Stimulated activated naive B cell treated with anti-CD40 and anti-IgM and Interleukin-4, amounts not matched to agents 10 μg/mL and 1 μg/mL and 100 μg/mL, for 72 hours (primary cell): ENCODE measurements at places on chromosomes 7 and 10.
A peak's percentile ranks its signal among the peaks of the same experiment; 100 is the strongest.

GRCh38 chr10:51986516-51986915 is 287.1 kb upstream of the CSTF2T start:
- no peak for DNase-seq

DNA sequence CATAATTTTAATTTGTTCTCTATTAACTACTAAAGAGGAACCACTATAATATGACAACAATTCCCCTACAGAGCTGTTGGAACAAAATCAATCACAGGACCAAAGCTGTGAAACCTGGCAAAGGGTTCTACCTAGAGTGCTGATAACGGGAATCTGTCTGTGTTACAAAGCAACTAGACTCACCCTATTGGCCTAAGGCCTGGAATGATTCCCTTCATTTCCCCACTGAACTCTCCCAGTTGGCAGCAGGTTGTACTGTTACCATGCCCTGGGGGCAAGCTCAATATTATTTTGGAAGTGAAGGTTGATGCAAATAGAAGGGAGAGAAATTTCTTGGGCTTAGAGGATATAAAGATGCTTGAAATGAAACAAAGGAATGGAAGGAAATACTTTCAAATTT is 81.8 kb downstream of the SEMA3A start:
- no peak for DNase-seq

DNA sequence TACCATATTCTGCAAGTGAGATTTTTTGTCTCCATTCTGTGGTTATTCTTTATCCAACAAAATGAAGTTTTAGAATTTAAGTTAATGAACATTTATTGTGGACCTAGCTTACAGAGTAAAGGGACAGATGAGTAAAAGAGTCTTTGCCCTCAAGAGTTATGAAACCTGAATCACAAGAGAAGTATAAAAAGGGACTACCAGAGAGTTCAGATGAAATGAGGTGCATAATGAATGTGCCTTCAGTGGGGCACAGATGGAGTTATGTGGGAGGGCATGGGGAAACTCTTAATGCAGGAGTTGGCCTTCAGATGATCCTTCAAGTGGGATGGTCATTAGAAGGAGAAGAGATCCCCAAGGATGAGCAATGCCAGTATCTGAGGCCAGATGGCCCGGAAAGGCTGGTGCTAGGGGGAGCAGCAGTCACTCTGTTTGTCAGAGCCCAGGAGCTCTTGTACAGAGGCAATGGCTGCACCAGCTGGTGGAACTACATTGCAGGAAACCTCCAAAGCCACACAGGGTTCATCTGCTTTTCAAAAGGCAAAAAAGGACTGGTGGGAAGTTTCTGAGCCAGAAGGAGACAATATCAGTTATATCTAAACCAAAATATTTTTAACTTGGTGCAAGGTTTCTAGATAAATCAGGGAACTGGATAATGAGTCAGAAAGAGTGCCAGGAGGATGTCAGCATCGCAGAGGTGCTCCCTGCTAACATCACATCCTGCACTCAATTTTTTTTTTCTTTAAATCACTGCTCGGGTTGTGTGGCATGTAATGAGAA is 162.0 kb downstream of the KLF6 start:
- peak; percentile 9 for DNase-seq

DNA sequence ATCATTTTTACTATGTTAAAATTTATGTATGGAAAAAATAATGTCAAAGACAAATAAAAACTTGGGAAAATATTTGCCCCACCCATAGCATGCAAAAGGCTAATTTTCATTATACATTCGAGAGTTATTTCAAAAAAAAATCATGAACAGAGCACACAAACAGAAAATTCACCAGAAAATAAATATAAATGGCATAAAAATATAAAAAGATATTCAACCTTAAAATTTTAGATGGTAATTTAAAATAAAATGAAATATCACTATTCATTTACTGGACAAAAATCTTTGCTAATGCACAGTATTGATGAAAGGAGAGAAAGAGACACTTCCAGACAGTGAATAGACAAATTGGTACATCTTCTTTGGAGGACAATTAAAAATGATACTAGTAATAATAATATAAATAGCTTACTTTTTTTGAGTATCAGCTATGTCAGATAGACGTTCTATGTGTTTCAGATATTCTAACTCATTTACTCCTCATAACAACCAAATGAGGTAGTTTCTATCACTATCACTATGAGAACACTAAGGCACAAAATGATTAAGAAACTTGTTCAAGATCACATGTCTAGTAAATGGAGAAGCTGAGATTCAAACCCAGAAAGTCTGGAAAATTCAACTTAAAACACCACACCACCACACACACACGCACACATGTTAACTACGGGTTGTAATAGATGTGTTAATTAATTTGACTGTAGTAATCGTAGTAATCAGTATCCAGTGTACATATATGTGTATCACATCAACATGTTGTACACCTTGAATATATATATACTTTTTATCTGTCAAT is 63.0 kb downstream of the CCDC71L start:
- DNase-seq = no peak

DNA sequence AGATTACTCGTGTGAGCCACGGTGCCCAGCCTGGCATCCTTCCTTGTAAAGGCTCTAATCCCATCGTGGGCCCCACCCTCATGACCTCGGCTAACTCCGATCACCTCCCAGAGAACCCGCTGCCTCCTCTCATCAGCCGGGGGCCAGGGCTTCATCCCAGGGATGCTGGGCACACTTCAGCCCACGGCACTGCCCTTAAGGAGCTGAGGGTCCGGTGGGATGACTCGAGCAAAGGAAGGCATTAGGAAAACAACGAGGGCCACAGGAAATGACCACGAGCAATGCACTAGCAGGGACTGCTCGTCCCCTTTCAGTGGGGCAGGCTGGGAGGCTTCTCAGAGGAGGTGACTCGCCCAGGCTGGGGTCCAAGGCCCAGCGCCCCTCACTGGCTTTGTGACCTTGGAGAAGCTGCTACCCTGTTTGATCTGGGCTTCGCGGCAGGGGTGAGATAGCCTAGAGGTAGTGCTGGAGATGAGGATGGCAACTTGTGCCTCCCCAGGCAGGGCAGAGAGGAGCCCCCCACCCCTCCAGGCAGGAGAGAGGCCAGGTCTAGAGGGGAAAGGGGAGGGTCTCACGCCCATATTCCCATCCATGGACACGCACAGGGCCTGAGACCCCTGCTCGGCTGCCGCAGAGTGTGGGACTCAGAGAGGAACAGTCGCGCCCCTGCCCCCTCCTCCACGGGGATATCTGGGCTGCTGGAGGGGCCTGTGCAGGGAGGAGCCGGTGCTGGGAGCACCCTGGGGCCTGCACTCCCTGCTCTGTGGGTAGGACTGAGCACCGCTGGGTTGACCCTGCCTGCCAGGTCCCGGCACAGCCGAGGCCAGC is 26.8 kb downstream of the ELFN1 start:
- DNase-seq = no peak

- peak; percentile 21 for DNase-seq
These were observed 139.3 kb downstream of the C1GALT1 start for GRCh38 chr7:7321681-7322080.

DNA sequence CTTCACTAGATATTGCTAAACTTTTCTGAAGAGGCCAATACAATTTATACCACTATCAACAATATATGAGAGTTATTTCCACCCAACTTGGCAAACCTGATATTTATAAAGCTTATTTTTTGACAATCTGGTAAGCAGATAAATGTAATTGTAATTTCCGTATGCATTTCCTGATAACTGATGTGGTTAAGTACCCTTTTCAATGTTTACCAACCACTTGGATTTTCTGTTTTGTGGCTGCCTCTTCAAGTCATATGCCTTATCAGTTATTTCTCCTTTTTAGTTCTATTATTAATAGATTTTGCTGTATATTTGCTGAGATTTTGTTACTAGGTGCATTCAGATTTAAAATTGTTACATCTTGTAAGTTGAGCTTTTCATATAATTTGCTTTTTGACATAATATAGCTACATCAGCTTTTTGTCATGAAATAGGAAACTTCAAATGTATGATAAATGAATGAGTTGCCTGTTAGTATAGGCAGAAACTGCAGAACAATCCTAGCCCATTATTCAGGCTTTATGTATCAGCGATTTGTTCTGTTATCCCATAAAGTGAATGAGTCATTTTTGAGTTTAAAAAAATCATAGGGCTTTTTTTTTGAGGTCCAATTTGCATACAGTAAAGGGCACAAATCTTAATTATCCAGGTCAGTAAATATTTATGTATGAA is 11.5 kb downstream of the SGPL1 start:
- no peak for DNase-seq
